ENCODE measurements at places on chromosomes 2 and 18.

DNA sequence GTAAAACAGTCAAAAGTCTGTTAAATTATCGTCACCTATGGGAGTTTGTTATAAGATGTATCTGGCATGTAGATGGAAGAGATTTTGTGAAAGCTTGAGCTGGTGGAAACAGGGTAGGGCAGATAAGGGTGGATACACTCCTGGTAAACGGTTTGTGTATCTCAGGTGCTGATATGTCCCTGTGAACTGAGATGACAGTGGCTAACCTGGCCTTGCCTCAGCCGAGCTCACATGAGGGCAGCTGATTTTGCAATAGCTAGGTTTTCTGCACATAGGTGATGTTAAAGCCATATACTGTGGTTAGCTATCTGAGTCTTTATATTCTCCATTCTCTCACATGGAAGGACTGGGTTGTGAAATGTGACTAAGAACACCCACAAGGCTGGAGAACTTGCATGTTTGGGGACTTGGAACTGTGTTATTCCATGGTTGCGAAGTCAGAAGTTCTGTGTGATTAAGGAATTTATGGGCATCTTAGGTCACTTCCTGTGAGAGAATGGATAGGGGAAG, 205.1 kb downstream of the TPGS2 start:
- DNase-seq = no peak

GRCh38 chr18:49967171-49967570, 153.8 kb upstream of the ACAA2 start:
- no peak for DNase-seq

- no peak for DNase-seq
Observed at GRCh38 chr2:85111819-85112281, 21.3 kb upstream of the TCF7L1 start.

DNA sequence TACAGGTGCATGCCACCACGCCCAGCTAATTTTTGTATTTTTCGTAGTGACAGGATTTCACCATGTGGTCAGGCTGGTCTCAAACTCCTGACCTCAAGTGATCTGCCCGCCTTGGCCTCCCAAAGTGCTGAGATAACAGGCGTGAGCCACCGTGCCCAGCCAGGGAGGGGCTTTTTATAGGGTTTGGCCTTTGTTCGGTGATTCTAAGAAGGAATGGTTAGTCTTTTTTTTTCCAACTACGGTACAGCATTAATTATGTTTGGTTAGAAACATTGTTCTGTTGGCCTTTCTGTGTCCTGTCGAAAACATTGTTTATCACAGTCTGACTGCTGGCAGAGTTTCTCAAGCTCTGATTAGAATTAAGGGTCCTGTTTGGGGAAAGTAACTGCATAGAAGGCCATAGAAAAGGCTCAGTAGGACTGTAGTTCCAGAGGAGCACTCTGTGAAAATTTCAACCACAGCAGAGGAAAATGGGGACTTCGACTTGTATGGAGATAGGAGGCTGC, 19.3 kb upstream of the SMCHD1 start:
- no peak for DNase-seq

GRCh38 chr2:95539836-95540235, 52.0 kb upstream of the TRIM43 start:
- no peak for DNase-seq

DNA sequence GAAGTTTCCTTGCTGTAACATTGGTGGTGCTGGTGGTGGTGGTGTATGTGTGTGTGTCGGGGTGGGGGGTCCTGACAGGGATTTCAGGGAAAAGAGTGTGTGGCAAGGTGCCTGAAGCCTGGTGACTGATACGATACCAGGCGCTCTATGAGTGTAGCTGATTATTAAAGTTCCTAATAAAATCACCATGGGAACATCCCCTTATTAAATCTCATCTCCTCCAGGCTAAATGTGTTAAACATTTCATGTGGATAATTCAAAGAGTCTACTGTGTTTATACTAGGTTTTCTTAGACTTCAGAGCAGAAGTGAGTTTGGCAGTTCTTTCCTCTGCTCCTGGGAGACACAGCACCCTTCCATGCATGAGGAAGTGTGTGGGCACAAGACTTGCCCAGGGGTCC, 82.0 kb downstream of the THNSL2 start:
- DNase-seq = no peak

GRCh38 chr2:141791521-141791920, 339.3 kb downstream of the LRP1B start:
- DNase-seq = no peak

- DNase-seq = no peak
Observed at GRCh38 chr2:198059800-198060199, 255.4 kb downstream of the PLCL1 start.

- DNase-seq = no peak
Observed at GRCh38 chr2:109409321-109410038, 204.3 kb downstream of the SEPTIN10 start.

GRCh38 chr2:198700319-198700718, 757.4 kb downstream of the SATB2 start:
- no peak for DNase-seq

DNA sequence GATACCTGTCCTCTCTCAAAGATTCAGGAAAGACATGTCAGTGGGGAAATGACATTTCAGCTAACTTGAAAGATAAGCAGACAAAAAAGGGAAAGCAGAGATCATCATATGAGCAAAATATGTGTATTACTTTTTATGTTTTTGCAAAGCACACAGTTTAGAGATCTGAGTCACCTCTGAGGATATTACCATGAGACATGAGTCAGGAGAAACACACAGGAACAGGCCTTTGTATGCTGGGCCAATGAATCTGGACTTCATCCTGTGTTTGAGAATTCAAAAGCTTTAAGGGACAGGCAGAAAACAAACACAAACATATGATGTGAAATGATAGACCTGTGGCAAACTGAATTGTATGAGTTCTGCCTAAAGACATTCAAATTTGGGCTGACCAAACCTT, 306.0 kb upstream of the EPC2 start:
- no peak for DNase-seq

GRCh38 chr2:216373896-216374295, 1.6 kb upstream of the MARCHF4 start:
- DNase-seq = no peak

- DNase-seq = no peak
Observed at GRCh38 chr2:64637000-64637635, 16.6 kb downstream of the SERTAD2 start.

- no peak for DNase-seq
Observed at GRCh38 chr2:178473931-178474330, 4.5 kb downstream of the FKBP7 start.

- no peak for DNase-seq
Observed at GRCh38 chr2:9560628-9561027, 5.0 kb upstream of the ADAM17 start.

- no peak for DNase-seq
Observed at GRCh38 chr18:6396276-6396675, 18.4 kb downstream of the L3MBTL4 start.

DNA sequence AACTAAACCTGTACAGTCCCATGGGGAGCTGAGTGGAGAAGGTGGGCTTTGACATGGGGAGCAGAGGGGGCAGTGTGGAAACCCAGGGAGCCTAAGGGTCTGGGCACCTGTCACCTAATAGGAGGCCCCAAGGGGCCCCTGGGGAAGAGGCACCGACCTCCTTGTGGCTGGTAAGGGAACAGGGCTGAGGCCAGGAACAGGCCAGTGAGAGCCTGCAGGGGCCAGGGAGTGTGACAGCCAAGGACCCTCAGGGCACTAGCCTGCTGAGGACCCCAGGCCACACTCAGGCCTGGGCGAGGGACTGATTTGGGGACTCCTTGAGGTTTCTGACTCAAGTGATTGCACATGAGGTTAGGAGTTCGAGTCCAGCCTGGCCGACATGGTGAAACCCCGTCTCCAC, 24.5 kb upstream of the ALPP start:
- DNase-seq = no peak

DNA sequence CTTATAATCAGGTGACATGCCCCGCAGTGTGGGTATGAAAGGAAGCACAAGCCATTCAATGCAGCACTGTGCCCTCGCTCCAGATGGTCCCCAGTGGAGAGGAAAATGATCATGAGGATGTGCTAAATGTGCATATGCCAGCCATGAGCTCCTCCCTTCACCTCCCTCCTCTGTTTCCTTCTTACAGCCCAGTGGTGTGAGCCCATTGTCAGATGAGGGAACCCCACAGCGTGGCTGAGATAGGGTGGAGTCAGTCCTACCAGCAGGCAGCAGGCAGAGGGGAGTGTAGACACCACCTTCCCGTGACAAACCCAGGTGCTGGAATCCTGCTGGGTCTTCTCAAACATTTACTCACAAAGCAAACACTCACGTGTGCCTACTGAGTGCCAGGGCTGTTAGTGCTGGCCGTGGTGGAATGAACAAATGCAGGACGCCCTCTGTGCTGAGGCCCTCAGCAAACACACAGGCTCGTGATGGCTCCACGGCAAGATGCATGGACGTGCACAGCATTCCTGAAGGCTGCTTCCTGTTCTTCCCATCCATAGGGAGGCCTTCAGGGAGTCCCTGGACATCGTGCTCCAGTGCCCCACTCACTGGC, 181.7 kb upstream of the TPO start:
- DNase-seq = no peak

DNA sequence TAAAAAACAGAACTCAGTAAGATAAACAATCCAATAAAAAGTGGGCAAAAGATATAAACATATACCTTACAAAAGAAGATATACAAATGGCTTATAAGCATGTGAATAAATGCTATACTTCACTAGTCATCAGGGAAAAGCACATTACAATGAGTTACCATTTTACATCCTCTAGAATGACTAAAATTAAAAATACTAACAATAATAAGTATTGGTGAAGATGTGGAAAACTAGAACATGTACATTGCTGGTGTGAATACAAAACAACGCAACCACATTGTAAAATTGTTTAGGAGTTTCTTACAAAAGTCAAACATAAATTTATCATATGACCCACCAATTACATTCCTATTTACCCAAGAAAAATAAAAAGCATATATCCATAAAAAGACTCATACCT, 80.1 kb downstream of the SPIRE1 start:
- DNase-seq = no peak

GRCh38 chr2:7752291-7752690, 835.1 kb downstream of the RNF144A start:
- no peak for DNase-seq

DNA sequence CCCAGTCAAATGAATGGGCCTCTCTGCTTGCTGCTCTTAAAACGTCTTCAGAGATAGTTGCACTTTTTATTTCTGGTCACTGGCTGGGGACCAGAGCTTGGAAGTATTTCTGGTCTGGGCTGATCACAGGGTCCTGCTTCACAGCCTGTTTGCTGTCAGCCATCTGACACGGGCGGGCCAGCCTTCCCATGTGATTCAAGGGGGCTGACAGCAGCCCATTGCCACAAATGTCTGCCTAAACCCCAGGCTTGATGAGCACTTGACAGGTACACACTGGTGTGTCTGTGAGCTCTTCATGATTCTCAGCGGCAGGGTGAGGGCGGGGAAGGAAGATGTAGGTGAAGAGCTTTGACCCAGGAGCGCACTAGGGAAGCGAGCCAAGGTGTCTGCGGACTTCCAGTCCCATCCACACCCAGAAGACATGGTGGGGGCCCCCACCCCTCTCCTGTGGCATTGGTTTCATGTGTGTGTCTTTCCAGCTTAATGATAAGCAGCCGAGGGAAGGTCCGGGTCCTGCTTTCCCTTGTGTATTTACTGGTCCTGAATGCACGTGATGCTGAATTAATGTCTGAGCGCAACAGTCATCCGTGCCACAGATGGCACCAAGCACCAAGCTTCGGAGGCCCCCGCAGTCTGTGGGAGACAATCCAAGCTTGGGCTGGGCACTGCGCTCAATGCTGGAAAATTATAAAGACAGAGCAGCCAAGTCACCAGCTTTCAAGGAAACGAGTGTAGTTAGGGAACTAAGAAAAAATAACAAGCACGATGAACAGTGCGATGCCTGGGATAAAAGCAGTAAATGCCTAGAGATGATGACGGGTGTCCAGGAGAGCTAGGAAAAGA, 73.3 kb downstream of the SH3BP4 start:
- no peak for DNase-seq

- DNase-seq = no peak
Observed at GRCh38 chr2:166360906-166361305, 14.8 kb downstream of the SCN9A start.

- no peak for DNase-seq
Observed at GRCh38 chr18:72329533-72329932, 214.6 kb downstream of the CBLN2 start.

- no peak for DNase-seq
Observed at GRCh38 chr2:6999211-6999877, 82.1 kb downstream of the RNF144A start.

GRCh38 chr2:167825664-167826063, 421.7 kb downstream of the STK39 start:
- DNase-seq = no peak

DNA sequence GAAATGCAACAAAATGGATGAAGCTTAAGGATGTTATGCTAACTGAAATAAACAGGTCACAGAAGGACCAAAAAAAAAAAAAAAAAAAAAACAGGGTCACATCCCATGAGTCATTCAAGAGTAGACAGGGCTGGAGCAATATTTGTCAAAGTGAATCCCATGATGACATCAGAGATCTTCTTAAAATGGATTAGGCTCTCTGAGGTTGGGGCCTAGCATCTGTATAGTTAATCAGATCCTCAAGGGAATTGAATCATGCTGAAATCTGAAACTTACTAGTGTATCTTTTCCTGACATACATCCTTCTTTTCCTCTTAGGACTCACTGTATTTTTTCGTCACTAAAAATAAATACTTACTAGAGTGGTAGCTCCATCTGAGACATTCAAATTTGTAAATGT, 380.6 kb upstream of the NXPH2 start:
- no peak for DNase-seq

DNA sequence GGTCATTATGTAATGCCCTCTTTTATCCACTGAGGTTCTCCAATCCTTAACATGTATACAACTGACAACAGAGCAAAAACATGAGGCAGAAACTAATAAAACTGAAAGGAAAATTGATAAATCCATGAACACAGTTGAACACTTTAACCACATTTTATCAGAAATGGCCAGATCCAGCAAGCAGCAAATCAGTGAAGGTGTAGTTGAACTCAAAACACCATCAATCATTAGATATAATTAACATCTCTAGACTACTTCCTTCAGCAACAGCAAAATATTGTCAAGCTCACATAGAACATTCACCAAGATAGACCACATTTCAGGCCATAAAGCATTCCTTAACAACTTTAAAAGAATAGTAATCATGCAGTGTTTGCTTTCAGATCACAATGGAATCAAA, 72.9 kb downstream of the HS6ST1 start:
- no peak for DNase-seq

Measured in central memory CD4-positive, alpha-beta T cell (primary cell).